Hematopoietic multipotent progenitor cell treated with erythropoietin and hydrocortisone succinate and interleukin-3 and kit ligand, for 4 days (in vitro differentiated cells): ENCODE measurements at places on chromosomes 16 and 17.

DNA sequence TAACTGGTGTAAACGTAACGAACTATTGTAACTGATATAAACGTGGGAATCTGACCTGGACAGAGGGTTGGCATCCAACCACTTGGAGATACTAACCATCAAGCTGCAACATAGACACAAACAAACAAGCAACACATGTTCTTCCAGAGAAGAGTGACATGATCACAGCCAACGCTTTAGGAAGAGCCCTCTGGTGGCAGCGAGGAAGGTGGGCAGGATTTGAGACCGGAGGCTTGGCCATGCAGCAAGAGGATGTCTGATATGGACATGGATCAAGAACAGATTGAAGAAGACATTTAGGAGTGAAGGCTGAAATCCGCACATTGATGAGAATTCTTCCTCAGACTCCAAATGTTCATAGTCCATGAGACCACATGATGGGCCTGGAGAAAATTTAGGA lies 40.3 kb upstream of the TNRC6A start:
- peak; percentile 57 for DNase-seq

DNA sequence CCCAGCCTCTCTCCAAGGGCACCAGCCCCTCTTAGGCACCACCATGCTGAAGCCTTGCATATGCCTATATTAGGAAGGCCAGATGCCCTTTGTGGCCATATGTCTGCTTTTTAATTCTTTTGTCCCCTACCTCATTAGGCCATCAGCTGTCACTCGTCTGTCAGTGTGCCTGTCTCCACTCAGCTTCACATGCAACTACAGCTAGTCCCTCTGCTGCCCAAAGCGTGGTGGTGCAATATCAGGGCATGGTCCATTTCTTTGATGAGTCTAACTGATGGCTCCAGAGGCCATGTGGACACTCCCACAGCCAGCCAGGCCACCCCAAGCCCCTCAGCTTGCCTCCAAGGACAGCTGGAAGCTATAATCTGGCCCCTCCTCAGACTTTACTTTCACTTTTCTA lies 36.3 kb downstream of the MYO18A start:
- peak; percentile 86 for DNase-seq

DNA sequence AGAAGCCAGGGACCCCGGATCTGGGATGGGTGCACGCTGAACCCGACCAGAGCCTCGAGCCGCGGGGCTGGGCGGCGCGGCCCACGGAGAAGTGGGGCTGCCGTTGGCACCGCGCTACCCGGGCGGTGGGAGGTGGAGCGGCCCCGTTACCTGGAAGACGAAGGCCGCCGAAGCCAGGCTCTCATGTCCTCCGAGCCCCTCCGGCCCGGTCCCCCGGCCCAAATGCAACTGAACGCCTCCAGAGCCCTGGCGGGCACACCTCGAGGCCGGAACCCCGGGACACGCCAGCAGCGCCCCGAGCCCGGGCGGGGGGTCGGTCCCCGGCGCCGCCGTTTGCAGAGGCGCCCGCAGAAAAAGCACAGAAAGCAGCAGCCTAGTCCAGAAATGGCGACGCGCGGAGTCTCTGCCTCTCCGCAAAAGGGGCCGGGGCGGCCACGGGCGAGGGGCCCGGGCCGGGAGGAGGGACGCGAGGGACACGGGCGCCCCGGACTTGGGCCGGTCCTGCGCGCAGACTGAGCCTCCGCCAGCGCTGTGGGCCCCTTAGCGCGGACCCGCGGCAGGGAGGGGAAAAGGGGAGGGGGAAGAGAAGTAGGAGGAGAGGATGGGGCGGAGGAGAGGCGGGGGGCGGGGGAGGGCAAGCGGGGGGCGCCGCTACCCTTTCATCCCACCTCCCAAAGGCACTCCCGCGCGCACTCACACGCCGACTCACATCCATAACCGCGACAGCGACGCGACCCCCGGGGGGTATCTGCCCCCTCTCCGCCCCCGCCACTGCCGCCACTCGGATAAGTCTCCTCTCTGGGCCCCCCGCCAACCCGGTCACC lies 1.4 kb downstream of the AXIN2 start:
- DNase-seq, result peak; percentile 8

- DNase-seq, result no peak
Measured at GRCh38 chr16:12398029-12398682, 405.5 kb downstream of the CPPED1 start.

GRCh38 chr17:57481910-57482391 lies 225.6 kb downstream of the MSI2 start:
- DNase-seq, result peak; percentile 60

GRCh38 chr17:73829676-73830280 lies 185.5 kb upstream of the SDK2 start:
- no peak for DNase-seq

DNA sequence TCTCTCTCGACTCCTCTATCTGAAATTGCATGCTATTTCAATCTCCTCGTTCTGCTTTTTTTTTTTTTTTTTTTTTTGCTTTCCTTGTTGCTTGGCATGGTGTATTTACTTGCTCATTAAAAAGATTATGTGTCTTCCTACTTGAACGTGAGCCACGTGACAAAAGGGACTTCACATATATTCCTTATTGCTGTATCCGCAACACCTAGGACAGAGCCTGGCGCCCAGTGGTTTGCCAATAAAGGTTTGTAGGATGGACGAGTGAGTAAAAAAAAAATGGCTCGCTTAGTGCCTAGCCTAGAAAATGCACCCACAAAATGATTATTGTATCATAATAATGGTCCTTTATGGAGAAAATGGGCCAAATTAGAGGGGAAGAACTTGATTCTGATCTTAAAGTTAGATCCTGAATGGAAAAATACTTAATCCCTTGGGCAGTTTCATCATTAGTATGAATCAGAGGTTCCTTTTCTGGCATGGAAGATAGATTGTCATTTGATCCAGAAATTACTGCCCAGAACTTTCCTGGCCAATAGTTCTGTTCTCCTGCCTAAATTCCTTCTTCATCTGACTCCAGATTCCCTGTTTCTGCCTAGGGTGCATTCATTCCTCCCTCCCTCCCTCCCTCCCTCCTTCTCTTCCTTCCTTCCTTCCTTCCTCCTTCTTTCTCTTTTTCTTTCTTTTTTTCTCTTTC lies 13.6 kb upstream of the TMEM220 start:
- no peak for DNase-seq

GRCh38 chr16:11050944-11051343 lies 106.6 kb downstream of the CLEC16A start:
- DNase-seq, result peak; percentile 65

GRCh38 chr16:83300326-83300725 lies 507.5 kb upstream of the HSBP1 start:
- DNase-seq, result no peak

DNA sequence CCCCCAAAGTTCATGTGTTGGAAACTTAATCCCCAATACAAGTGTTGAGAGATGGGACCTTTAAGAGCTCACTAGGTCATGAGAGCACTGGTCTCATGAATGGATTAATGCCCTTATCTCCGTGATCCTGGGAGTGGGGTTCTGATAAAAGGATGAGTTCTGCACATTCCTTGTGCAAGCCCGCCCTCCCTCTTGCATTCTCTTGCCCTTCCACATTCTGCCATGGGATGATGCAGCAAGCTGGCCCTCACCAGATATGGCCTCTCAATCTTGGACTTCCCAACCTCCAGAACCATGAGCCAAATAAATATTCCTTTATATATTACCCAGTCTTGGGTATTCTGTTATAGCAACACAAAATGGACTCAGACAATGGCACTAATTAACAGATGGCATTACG lies 14.1 kb downstream of the GLG1 start:
- no peak for DNase-seq

DNA sequence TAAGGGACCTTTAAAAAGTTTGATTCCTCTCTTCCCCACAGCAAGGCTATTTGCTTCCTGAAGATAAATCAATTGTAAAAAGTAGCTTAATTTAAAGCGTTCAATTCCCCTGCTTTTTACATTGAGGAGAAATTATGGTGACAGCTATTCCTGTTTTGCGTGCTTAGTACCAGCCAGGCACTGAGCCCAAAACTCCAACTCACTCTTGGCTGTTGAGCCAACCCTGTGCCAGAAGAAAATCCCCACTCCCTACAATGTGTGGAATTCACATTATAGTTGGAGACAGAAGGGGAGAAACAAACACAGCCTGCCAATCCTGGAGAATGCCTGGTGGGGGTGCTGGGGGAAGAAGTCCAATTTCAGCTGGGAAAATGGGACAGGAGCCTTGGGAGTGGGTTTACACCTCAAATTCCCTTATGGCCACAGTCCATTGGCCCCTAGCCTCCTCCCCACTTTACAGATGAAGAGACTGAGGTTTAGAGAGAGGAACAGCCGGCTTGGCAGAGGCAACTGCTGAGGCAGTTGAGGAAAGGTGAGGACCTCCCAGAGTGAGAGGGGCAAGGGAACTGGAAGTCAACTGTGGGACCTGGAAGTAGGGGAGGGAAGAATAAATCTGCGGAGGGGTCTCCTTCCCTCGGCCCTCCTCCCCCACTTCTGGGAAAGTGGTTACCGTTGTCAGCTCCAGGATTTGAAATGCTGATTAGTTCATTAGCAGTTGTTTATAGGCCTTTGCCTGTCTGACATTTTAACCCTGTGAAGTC lies 26.1 kb downstream of the CDH1 start:
- DNase-seq, result no peak

DNA sequence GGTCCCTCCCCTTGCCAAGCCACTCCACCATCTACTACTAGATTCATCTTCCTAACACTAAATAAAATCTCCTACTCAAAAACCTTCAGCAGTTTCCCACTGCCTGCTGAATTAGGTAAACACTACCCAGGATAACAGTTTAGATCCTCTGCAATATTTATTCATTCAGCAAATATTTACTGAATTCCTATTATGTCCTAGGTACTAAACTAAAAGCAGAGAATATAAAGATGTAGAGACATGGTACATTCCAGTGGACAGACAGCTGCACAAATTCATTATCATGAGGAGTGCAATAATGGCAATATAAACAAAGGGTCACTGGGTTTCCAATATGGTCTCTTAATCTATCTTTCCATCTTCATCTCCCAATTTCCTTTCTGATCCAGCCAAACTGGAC lies 30.7 kb upstream of the HOXB13 start:
- no peak for DNase-seq

- no peak for DNase-seq
Measured at GRCh38 chr17:28053725-28054124, 11.2 kb downstream of the NLK start.

- DNase-seq, result peak; percentile 87
Measured at GRCh38 chr16:89909777-89910716, 8.6 kb upstream of the MC1R start.

DNA sequence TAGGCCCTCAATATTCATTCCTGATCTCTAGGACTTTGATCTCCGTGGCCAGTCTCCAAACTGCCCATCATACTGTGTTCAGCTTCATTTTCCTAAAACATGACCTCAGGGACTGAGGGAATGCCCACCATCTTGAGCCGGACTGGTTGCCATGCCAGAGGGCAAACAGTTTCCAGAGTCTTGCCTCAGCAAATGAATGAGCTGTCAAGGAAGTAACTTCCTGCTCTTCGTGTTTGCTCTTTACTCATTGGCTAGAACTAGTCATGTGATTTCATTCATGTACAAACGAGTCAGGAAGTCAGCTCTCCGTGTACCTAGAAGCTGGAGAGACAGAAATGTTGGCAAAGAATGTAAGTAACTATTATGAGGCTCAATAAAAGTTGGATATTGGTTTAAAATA lies 50.2 kb downstream of the ANKFN1 start:
- DNase-seq, result peak; percentile 6

GRCh38 chr17:7883781-7884386 lies 4.7 kb upstream of the CHD3 start:
- DNase-seq, result peak; percentile 72

DNA sequence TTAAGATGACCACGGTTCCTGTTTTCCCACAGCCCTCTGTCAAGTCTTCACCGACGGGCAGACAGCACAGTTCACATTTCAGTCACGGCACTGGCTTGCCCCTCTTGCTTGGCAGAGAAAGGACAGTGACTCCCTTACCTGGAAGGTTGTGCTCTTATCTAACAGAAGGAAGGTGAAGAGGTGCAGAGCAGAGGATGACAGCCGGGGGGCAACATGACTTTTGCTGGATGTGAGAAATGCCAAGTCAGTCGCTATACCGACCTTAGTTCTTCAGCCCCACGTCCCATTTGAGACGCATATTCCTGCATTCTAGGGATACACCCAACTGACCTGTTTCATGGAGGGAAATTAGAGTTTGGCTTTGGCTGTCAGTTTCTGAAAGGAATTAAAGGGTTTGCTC lies 492.3 kb downstream of the NPIPA7 start:
- DNase-seq, result peak; percentile 3

DNA sequence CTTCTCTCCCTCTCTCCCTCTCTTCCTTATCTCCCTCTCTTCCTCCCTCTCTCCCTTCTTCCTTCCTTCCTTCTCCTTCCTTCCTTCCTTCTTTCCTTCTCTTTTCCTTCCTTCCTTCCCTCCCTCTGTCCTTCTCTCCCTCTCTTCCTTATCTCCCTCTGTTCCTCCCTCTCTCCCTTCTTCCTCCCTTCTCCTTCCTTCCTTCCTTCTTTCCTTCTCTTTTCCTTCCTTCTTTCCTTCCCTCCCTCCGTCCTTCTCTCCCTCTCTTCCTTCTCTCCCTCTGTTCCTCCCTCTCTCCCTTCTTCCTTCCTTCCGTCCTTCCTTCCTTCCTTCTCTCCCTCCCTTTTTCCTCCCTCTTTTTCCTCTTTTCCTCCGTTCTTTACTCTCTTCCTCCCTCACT lies 38.6 kb downstream of the HS3ST4 start:
- DNase-seq, result no peak

GRCh38 chr17:11178581-11178980 lies 62.4 kb upstream of the SHISA6 start:
- DNase-seq, result no peak
